Cardiac ventricle fibroblast (primary cell): ENCODE measurements at places on chromosomes 5 and 9. TPM values are rescaled to one million over a fixed set of nuclear protein-coding genes. Genes with fewer than 3 reads are reported as not detected.

The NR4A3 gene
- total RNA-seq = 0.12 TPM in 1 of 2 replicates, not detected in the other

The ZDHHC11 gene
- total RNA-seq = 0.20 and 0.75 TPM in 2 replicates

The C9orf50 gene
- total RNA-seq = 0.12 TPM in 1 of 2 replicates, not detected in the other

The DMRT3 gene
- total RNA-seq = not detected in 2 replicates

The NXNL2 gene
- not detected in 2 replicates for total RNA-seq

The ABCA1 gene
- 32.9 and 38.1 TPM in 2 replicates for total RNA-seq

The CFAP157 gene
- total RNA-seq = not detected in 2 replicates

The CYLC2 gene
- not detected in 2 replicates for total RNA-seq

The SLC36A2 gene
- total RNA-seq = not detected in 2 replicates

The CEL gene
- 0.10 and 0.50 TPM in 2 replicates for total RNA-seq

The SPATA31A7 gene
- total RNA-seq = not detected in 2 replicates

The ZNF462 gene
- total RNA-seq = 9.5 TPM in 2 replicates

The SPTAN1 gene
- total RNA-seq = 105 and 111 TPM in 2 replicates

The SMIM33 gene
- not detected in 2 replicates for total RNA-seq

The PLAC8L1 gene
- not detected in 2 replicates for total RNA-seq

The PCDHGA3 gene
- 5.1 and 8.1 TPM in 2 replicates for total RNA-seq

The NUTM2F gene
- not detected in 2 replicates for total RNA-seq

The BICD2 gene
- total RNA-seq = 27.2 and 30.1 TPM in 2 replicates
